ENCODE measurements at places on chromosomes 3 and 15.

- no peak for DNase-seq
Observed at GRCh38 chr3:5729852-5730251, 542.3 kb downstream of the EDEM1 start.

- no peak for DNase-seq
Observed at GRCh38 chr3:59810606-59811005, 760.8 kb upstream of the CFAP20DC start.

DNA sequence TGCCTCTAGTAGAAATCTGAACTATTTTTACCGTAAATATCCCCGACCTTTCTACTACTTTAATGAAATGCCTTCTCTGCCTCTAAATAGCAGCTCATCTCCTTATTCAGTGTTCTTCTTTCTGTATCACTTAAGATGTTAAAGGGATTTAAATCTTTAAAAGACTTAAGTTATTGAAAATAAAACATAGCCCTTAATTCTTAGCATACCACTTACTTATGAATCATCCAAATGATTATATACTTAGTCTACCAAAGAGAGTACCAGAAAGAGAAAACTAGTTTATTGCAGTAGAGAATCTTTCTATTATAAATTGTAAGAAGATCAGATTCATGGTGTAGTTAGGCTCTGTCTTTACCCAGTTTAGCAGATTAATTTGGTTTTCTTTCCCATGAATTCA, 802.0 kb downstream of the TBL1XR1 start:
- DNase-seq = no peak

- no peak for DNase-seq
Observed at GRCh38 chr15:89361451-89362202, 27.0 kb upstream of the POLG start.

- DNase-seq = no peak
Observed at GRCh38 chr3:23051240-23052140, 151.6 kb upstream of the UBE2E2 start.

DNA sequence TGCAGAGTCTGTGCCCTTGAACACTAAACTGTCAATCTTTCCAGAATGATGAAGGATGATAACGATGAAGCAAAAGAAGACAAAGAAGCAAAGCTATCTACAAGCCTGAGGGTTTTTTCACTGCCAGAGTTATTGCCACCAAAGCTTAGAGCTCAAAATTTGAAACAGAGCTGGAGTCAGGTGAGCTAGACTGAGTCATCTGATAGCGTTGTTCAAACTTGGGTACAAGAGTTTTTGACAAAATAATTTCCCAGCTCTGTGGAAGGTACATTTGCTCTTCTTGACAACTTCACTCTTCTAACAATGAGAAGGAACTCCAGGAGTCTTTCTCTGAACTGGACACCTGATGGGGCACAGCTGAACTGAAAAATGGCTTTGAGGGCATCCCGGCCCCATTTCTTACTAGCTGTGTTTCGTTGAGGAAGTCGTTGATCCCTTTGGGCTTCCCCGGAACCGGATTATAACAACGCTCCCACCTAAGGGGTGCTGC, 715 bp downstream of the MCCC1 start:
- DNase-seq = no peak

GRCh38 chr15:76204109-76204845, 107.0 kb downstream of the ETFA start:
- DNase-seq = no peak

- DNase-seq = no peak
Observed at GRCh38 chr3:13494463-13495350, 14.6 kb downstream of the HDAC11 start.

DNA sequence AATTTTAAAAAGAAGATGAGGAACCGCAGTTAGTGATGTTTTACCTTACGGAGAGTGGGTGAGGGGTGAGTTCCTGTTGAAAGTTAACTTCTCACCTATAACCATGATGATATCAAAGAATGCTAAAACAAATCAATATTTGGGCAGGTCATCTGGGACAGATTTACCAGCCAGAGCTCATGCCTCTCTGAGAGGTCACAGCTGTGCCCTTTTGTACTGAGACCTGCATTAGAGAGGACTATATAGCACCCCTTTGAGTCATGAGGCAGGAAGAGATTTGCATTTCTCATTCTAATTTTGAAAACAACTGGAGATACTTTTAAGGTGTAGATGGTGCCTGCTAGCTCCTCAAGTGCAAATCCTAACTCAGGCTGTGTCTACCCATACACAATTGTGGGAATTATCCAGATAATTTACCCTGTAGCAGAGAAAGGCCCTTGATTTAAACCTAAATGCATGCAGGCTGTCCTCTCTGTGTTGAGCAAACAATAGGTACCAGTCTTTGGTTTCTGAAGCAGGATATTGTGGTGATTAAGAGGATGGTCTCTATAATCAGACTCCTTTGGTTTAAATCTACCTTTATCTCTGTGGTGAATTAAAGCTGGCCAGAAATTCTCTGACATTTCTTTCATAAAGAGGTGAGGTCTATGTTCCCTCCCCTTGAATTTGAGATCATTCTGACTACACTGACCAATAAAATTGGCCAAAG, 5.8 kb upstream of the TM4SF4 start:
- no peak for DNase-seq

GRCh38 chr3:112413074-112413473, 80.1 kb downstream of the CD200 start:
- DNase-seq = no peak

- no peak for DNase-seq
Observed at GRCh38 chr3:35832140-35832571, 192.8 kb downstream of the ARPP21 start.

GRCh38 chr3:66476852-66477381, 23.9 kb downstream of the LRIG1 start:
- no peak for DNase-seq

- no peak for DNase-seq
Observed at GRCh38 chr3:73540969-73541740, 83.6 kb downstream of the PDZRN3 start.

DNA sequence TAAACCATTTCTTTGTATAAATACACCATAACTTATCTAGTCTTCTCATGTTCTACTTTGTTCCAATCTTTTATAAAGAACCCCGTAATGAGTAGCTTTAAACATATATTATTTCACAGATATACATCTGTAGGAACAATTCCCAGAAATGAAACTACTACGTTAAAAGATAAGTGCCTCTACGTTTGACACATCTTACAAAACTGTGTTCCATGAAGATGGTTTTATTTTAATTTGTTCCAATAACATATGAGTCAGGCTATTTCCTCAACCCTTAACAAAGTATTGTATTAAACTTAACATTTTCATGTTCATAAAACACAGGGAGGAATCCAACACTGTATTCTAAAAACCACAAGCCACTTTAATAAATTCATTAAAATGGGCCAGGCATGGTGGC, 52.9 kb downstream of the TRPM7 start:
- DNase-seq = no peak

- no peak for DNase-seq
Observed at GRCh38 chr3:4736284-4736861, 242.9 kb upstream of the BHLHE40 start.

- DNase-seq = no peak
Observed at GRCh38 chr3:88936831-88937230, 170.6 kb upstream of the EPHA3 start.

DNA sequence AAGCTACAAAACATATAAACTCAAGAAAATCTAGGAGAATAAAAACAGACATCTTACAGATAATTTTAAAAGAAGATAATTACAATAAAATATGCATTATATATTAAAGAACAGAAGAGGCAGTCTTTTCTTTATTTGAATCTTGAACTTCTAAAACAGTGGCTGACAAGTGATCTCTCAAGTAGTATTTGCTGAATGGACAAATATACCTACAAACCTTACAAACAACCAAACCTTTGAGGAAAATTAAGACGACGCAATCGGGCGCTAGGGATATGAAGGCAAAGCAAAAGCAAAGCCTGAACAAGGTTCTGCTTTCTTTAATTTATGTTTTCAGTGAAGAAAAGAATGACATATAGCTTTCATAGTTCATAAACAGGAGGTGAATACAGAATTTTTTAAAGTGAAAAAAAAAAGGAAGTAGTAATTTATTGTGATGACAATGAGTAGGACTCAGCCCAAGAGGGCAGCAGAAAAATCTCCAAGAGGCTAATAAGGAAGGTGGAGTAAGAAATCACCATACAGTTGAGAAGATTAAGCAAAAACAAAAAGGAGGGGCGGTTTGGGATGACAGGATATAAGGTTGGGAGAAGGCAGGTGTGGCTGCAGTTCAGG, 347.8 kb downstream of the TBC1D5 start:
- no peak for DNase-seq

DNA sequence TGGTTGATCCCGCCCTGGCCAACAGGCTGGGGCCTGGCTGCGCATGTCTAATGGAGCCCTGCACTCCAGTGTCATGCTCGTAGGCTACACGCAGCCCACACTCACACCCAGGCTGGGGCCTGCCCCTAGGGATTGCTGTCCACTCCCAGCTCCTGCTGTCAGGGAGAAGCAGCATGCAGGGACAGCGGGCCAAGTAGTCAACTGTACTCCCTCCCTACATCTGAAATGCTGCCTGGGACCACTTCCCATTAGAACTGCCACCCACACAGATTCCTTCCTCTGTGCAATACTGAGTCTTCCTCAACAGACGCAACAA, 16.1 kb downstream of the ALS2CL start:
- DNase-seq = no peak

DNA sequence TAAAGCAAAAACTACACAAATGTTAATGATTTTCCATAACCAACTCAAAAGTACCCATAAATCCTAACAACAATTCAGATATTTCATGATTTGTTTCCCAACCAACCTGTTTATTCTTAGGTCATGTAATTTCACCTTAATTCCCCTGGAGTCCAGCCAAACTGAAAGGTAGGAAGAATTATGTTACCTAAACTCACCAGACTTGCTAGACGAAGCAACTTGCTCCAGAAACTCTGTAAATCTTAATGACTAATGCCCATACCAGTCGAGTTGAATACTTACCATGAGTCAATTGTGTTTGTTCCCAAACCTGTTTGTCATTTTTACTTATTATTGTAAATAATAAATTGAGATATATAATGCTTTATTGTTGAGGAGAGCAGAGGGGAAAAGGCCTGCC, 1030.0 kb downstream of the TBL1XR1 start:
- DNase-seq = no peak

- DNase-seq = no peak
Observed at GRCh38 chr3:152356870-152357276, 88.1 kb downstream of the MBNL1 start.

DNA sequence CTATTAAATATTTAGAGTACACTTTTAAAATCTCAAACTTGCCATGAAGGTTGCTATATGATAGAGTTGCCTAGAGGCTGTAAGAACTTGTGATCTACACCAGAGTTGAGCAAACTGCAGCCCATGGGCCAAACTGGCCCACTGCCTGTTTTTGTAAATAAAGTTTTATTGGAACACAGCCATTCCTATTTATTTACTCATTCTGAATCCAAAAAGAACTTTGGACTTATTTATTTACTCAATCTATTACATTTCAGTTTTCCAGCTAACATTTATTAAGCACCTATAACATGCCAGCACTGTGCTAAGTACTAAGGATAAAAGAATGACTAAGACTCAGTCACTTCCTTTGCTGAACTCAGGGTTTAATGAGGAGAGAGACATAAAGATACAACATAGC, 403.6 kb downstream of the ERC2 start:
- no peak for DNase-seq

GRCh38 chr3:189195302-189195701, 23.5 kb downstream of the TPRG1 start:
- no peak for DNase-seq

GRCh38 chr3:1468145-1468544, 375.3 kb downstream of the CNTN6 start:
- DNase-seq = no peak

DNA sequence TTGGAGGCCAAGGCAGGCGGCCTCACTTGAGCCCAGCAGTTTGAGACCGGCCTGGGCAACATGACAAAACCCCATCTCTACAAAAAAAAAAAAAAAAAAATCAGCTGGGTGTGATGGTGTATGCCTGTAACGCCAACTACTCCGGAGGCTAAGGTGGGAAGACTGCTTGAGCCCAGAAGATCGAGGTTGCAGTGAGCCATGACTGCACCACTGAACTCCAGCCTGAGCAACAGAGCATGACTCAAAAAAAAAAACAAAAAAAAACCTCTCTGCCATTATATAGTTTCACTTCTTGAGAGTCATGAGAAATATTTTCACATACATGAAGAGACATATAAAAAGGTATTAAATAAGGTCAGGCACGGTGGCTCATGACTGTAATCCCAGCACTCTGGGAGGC, 45.9 kb upstream of the CP start:
- no peak for DNase-seq

All from left renal pelvis (tissue), 4 donors.